ENCODE measurements at places on chromosomes 6 and 20. TPM values are rescaled to one million over a fixed set of nuclear protein-coding genes. Genes with fewer than 3 reads are reported as not detected.

DNA sequence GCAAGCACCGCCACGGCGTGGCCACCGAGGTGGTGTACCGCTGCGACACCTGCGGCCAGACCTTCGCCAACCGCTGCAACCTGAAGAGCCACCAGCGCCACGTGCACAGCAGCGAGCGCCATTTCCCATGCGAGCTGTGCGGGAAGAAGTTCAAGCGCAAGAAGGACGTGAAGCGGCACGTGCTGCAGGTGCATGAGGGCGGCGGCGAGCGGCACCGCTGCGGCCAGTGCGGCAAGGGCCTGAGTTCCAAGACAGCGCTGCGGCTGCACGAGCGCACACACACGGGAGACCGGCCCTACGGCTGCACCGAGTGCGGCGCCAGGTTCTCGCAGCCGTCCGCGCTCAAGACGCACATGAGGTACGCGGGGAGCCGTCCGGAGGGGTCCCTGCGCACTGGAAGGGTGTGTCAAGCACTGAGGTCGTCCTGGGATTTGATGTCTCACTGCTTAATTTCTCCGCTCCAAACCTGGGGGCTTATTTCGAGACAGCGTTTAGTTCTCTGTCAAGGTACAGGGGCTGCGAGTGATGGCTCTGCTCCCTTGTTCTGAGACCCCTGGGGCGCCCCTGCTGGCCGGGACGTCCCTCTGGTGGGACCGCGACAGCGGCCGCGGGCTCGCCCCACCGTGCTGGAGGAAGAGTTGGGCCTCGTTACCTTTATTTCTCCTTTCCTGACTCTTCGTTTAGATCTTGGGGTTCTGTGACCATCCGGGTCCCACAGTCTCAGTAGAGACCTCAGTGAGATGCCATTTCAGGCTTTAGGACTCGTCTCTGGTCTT is 3.6 kb downstream of the GZF1 start:
- DNase-seq = no peak

DNA sequence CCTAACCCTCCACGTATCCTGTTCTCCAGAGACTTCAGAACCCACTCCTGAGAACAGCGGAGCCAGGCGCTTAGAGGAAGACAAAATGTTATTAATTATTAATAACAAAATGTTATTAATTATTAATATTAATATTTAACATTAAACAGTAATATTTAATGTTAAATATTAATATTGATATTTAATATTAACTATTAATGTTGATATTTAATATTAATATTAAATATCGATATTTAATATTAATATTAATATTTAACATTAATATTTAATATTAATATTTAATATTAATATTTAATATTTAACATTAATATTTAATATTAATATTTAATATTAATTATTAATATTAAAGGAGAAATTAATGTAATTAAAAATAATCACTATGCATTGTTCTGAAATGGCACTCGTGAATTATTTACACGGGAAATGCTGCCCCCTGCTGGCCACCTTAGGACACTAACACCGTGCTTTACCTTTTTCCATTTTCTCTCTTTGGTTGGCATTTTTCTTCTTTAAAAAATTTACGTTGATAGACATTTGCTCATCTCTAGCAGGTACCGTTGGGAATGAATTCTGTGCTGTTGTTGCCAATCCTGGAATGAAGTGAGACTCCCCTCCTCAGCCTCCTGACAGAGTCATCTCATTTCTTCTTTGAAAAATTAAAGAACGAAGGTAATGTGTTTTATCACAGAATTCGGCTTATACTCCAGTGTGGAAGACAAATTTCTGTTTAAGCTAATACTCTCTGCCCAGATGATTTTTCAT is 7.5 kb upstream of the GGTLC1 start:
- no peak for DNase-seq

DNA sequence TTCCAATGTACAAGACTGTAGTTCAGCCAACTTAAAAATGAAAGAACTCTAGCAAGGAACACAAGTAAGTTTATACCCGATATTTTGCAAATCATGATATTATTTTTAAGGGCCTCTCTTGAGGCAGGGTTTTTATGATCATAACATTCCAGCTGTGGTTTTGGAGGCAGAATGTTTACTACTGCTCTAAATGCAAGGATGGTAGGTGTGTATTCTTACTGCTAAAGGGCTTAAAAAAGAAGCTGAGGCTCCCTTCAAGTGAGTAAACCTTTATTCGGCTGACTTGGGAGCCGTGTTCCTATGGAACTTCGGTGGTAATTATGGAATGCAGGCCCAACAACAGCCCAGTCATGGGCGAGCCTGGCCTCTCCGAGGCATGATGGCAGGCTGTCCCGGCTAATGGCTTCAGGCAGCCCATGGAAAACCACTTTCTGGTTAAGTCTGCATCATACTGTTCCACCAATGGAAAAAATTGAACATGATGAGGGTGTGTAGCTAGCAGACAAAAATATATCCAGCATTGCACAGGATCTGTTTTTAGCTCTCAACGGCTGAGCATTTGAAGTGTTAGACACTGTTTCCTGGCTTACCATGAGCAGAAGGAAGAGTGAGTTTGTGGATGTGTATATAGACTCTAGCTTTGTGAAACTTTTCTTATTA is 111.5 kb downstream of the TIAM2 start:
- no peak for DNase-seq

DNA sequence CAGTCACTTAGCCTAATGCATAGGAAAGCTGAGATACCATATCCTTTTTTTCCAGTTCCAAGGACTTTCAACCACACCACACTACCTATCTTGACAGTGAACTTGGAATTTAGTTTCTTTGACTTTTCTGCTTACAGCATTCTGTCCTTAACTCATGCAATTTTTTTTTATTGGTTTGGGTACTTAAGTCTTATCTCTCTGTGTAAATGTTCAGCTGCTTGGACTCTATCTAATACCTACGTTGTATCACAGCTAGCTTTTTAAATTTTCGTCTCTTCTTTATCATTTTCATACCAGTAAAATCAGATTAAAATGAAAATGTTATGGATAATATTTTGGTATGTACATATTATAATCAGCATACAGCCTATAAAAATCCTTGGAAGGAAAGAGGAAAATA is 106.9 kb upstream of the ADGRF1 start:
- DNase-seq = no peak

GRCh38 chr6:31267651-31268368 is 4.1 kb downstream of the HLA-C start:
- no peak for DNase-seq

GRCh38 chr6:110795271-110795670 is 20.0 kb downstream of the CDK19 start:
- DNase-seq = no peak

- DNase-seq = no peak
Measured at GRCh38 chr6:106555767-106556166, 73.5 kb downstream of the RTN4IP1 start.

GRCh38 chr6:63975699-63976098 is 340.1 kb downstream of the PHF3 start:
- no peak for DNase-seq

Gene TFAP2C
- 1.2 TPM for polyA plus RNA-seq

Gene TCP11
- 0.15 TPM for polyA plus RNA-seq

Gene CRIP3
- 1.1 TPM for polyA plus RNA-seq

Gene ULBP2
- polyA plus RNA-seq = 0.49 TPM

Gene MUC21
- not detected for polyA plus RNA-seq

Gene ISM1
- 1.4 TPM for polyA plus RNA-seq
